ENCODE measurements at places on chromosomes 5 and 9.

- no peak for DNase-seq
Measured at GRCh38 chr9:36150574-36151315, 14.2 kb downstream of the GLIPR2 start.

DNA sequence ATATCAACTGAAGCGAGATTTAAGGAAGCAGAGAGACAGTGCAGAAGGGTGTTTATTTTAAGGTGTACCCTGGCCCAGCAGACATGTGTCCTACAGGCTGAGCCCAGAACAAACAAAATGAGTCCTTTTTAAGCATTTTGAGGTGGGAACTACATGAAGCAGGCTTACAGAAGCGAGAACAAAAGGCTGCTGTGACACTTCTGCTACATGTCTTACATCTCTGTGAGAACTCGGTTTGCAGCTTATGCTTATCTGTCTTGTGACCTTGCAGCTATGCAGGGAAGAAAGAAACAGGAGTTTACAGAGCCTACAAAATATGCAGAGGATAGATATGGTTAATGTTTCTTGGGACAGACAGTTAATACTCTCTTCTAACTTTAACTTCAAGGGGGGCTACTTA is 295.9 kb downstream of the CEMIP2 start:
- no peak for DNase-seq

GRCh38 chr9:34443533-34443932 is 14.8 kb downstream of the FAM219A start:
- no peak for DNase-seq

DNA sequence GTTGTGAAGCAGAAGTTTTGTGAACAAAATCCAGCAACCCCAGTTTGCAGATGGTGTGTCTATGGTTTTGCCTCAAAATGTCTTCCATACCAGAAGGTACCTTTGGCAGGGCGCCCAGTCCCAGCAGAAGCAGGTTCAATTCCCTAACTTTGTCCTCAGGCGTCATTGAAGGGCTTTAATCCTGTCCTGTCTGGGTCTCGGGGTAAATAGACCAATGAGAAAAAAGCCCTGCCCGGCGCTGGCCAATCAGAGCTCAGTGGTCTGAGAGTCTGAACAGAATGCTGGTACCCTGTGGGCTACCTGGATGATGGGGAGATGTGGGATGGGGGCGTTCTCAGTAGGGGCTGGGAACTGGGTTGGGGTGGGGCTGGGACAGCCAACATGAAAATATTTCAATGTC is 6.2 kb upstream of the ST6GALNAC4 start:
- DNase-seq, result no peak

DNA sequence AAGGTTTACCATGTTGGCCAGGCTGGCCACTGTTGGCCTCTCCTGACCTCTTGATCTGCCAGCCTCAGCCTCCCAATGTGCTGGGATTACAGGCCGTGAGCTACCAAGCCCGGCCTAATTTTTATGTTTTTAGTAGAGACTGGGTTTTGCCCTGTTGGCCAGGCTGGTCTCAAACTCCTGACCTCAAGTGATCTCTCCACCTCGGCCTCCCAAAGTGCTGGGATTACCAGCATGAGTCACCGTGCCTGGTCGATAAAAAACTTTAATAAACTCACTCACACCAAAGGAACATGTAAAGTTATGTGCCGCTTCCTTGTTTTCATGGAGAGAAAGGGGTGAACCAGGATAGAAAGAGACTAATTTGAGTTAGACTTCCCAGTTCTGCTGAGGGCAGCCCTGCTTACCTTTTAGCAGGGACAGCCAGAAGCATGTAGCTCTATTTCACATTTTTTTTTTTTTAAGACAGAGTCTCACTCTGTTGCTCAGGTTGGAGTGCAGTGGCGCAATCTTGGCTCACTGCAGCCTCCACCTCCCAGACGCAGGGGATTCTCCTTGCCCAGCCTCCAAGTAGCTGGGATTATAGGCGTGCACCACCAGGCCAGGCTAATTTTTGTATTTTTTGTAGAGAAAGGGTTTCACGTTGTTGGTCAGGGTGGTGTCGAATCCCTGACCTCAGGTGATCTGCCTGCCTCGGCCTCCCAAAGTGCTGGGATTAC is 11.4 kb upstream of the HAUS6 start:
- DNase-seq, result no peak

DNA sequence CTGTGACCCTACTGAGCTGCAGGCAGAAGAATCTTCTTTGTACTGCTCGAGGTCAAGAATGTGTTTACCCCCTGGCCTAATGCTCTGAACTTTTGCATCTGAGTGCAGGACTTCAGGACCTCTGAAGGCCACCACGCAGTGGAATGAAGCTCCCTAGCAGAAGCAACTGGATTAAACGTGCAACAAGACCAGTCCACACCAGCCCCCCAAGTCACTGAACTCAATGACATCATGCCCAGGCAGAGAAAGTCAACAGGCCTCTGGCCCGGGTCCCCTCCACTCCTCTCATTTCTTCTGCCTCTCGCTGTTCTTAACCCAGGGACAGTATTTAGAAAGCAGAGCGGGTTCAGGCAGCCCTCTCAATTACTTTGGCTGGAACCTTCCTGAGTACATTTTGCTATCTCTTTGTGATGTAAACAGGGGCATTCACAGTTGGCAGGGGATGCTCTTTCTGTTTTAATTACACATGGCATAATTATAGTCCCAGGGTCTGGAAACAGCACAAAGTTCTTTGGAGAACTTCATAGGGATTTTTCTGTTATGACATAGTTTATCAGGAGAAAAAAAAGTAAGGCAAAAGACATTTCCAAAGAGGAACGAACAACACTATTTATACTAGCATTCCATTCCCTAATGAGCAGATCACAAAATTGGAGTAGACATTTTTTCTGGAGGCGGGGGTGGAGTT is 108.2 kb upstream of the SPATA31D4 start:
- DNase-seq, result no peak

- no peak for DNase-seq
Measured at GRCh38 chr5:142481410-142481809, 156.6 kb upstream of the SPRY4 start.

GRCh38 chr5:74337984-74338310 is 302.6 kb downstream of the ENC1 start:
- no peak for DNase-seq

DNA sequence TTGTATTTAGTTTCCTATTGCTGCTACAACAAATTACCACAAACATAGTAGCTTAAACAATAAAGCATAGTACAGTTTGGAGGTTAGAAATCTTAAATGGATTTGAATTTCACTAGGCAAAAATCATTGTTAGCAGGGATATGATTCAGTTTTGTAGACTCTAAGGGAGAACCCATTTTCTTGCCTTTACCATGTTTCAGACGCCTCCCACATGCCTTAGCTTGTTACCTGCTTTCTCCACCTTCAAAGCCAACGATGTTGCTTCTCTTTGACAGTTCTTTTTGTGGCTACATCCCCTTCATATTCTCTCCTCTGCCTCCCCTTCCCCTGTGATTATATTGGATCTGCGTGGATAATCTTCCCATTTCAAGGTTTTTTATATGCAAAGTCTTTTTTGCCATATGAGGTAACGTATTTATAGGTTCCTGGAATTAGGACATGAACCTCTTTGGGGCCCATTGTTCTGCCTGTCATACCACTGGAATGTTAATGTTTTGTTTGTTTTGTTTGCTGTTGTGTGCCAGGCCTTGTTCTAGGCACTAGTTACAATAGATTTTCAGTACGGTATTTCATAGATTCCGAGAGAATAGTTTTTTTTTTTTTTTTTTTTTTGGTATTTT is 54.1 kb downstream of the UHRF2 start:
- no peak for DNase-seq

Measured in activated CD4-positive, CD25-positive, alpha-beta regulatory T cell (primary cell).